Heart left ventricle (tissue), 16 donors: ENCODE measurements at places on chromosomes 11 and 22. TPM values are rescaled to one million over a fixed set of nuclear protein-coding genes. Genes with fewer than 3 reads are reported as not detected.

- no peak overlapping the region for H3K4me3 ChIP-seq
- no peaks in the 10 kb centered on the region for H3K36me3 ChIP-seq
- H3K27ac ChIP-seq, result no peak overlapping the region
- peaks cover 11% of the 10 kb centered on the region for H3K27me3 ChIP-seq
- DNase-seq, result no peak
- no peaks in the 10 kb centered on the region for H3K4me1 ChIP-seq
Measured at GRCh38 chr22:38841211-38841610, 2.6 kb downstream of the NPTXR start.

GRCh38 chr11:73590991-73591390, 6.9 kb downstream of the FAM168A start:
- DNase-seq, result no peak
- no peaks in the 10 kb centered on the region for H3K27me3 ChIP-seq
- no peak overlapping the region for H3K4me3 ChIP-seq
- H3K27ac ChIP-seq, result no peak overlapping the region
- no peaks in the 10 kb centered on the region for H3K36me3 ChIP-seq

- H3K36me3 ChIP-seq, result no peaks in the 10 kb centered on the region
- H3K27me3 ChIP-seq, result no peaks in the 10 kb centered on the region
Measured at GRCh38 chr11:12459865-12460444, 82.6 kb downstream of the PARVA start.

SCGB1A1 gene
- not detected for total RNA-seq

PANX1 gene
- 24.6 TPM for total RNA-seq

ANKK1 gene
- not detected for total RNA-seq

CHEK1 gene
- 0.95 TPM for total RNA-seq
